Kidney (tissue), 22 donors: ENCODE measurements at places on chromosomes 11 and 22. TPM values are rescaled to one million over a fixed set of nuclear protein-coding genes. Genes with fewer than 3 reads are reported as not detected.

Gene BLID
- not detected for total RNA-seq

Gene CARNS1
- 1.7 TPM for total RNA-seq

Gene LUZP2
- total RNA-seq: 0.19 TPM

Gene PATE4
- not detected for total RNA-seq

Gene TNNI2
- 1.3 TPM for total RNA-seq

Gene SYNGR1
- 21.5 TPM for total RNA-seq

Gene KRTAP5-8
- 0.35 TPM for total RNA-seq

Gene RELT
- total RNA-seq: 8.7 TPM

Gene IRF7
- 36.7 TPM for total RNA-seq

Gene CALCA
- not detected for total RNA-seq

Gene BTG4
- total RNA-seq: not detected

Gene LBHD1
- total RNA-seq: 7.9 TPM

Gene FOLH1
- 1.3 TPM for total RNA-seq

Gene IFITM1
- total RNA-seq: 440 TPM
